ENCODE measurements at places on chromosomes 11 and 22.

DNA sequence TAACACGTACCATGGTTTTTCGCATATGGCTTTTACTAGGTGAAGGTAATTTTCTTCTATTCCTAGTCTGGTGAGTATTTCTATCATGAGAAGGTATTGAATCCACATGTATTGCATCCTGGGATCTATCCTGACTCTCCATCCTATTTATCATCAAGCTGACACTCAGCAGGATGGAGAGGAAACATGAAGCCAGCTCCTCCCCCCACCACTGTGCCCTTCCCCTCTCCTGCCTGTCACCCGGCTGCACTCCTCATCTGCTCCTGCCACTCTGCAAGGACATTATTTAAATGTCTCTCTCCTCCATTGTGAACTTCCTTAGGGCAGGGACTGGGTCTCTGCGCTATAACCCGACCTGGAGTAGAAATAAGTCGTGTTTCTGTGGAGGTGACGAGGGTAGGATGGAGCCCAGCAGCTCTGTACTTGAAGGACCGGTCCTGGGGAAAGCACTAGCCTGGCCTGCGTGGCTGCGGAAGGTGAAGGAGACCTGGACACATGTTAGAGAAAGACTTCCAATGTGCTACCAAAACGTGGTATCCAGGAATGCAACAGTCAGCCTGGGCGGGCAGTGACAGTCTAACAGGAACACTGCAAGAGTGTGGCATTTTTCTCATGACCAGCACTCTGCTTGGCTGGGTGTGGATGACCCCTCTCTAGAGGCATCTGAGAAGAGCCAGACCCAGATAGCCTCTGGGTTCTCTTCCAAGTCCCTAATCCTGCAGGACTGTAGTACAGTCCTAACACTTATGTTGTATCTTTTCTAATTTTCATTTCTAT is 111.2 kb downstream of the MICAL3 start:
- DNase-seq: no peak

GRCh38 chr11:126459691-126460281 is 104.3 kb downstream of the ST3GAL4 start:
- no peak for DNase-seq

- no peak for DNase-seq
Observed at GRCh38 chr11:108662700-108663099, 2.2 kb upstream of the DDX10 start.

GRCh38 chr11:60281485-60281884 is 1.0 kb downstream of the MS4A4A start:
- DNase-seq: no peak

GRCh38 chr11:72829178-72829577 is 15.0 kb downstream of the ATG16L2 start:
- DNase-seq: no peak

- DNase-seq: no peak
Observed at GRCh38 chr11:3969200-3969599, 113.7 kb downstream of the STIM1 start.

- no peak for DNase-seq
Observed at GRCh38 chr11:20137637-20138036, 22.6 kb downstream of the DBX1 start.

DNA sequence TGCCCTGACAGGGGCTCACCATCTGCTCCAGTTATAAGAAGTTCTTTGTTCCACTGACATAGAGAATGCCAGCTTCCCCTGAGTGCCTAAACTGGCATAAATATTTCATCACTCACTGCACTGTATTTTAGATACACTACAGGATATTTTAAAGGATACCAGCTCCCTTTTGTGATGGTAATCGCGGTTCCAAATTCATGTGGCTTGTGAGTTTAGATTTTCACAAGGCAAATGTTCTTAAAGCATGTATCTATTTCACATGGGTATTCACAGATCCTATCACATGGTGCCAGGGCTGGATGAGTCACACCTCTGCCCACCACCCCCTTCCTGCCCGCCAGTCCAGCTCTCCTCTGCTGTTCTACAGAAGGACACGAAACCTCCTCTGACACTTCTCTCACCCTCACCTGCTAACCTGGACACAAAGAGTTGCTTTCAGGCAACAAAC is 105.5 kb downstream of the KCNC1 start:
- no peak for DNase-seq

GRCh38 chr11:62755086-62755615 is 1.2 kb upstream of the ZBTB3 start:
- no peak for DNase-seq

GRCh38 chr22:29060931-29061330 is 700 bp downstream of the C22orf31 start:
- no peak for DNase-seq

GRCh38 chr22:35021161-35021560 is 44.8 kb upstream of the ISX start:
- DNase-seq: no peak

DNA sequence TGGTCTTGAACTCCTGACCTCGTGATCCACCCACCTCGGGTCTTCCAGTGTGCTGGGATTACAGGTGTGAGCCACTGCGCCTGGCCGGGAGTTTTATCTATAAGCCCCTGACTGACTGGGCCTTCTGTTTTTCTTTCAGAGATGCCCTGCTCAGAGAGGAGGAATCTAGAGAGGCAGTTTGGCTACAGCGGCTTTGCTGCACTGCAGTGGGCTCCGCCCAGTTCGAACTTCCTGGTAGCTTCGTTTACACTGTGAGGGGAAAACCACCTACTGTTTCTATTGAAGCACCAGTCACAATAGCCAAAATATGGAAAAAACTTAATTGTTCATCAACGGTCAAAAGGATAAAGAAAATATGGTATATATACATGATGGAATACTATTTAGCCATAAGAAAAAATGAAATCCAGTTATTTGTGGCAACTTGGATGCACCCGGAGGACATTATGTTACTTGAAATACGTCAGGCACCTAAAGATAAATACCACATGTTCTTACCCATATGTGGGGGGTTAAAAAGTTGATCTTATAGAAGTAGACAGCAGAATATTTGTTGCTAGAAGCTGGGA is 31.9 kb upstream of the FAM181B start:
- DNase-seq: no peak

GRCh38 chr22:31244046-31244942 is 32.2 kb downstream of the LIMK2 start:
- DNase-seq: peak; percentile 85

GRCh38 chr11:36034551-36035331 is 90.9 kb downstream of the LDLRAD3 start:
- no peak for DNase-seq

- DNase-seq: peak; percentile 46
Observed at GRCh38 chr22:31055635-31056159, 25.4 kb upstream of the SMTN start.

GRCh38 chr22:40401981-40402406 is 31.6 kb downstream of the SGSM3 start:
- no peak for DNase-seq

DNA sequence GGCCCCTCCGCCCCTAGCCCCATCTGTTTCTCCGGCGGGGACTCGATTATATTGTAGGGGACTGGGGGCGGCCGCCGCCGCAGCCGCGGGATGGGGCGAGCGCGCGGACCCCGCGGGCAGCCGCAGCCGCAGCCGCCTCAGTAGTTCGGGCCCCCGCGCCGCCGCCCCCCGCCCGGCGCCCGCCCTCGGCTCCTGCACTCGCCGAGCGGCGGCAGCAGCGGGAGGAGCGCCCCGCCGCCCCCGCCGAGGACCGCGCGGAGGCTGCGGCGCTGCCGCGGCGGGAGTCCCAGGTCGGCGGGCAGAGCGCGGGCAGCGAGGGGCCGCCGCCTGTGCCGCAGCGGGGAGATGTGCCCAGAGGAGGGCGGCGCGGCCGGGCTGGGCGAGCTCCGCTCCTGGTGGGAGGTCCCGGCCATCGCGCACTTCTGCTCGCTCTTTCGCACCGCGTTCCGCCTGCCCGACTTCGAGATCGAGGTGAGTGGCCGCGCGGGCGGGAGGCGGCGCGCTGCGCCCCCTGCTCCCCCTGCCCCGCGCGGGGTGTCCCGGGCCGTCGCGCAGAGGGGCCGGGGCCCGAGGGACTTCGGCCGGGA is at the start of gene CECR2:
Gene CECR2, plus strand, starts transcription at position 22 of the 587 bp plus-strand sequence. Its CDS starts 324 bp downstream, at position 346.
- peak; percentile 66 for DNase-seq

GRCh38 chr11:74139151-74139918 is 31.5 kb downstream of the C2CD3 start:
- no peak for DNase-seq

DNA sequence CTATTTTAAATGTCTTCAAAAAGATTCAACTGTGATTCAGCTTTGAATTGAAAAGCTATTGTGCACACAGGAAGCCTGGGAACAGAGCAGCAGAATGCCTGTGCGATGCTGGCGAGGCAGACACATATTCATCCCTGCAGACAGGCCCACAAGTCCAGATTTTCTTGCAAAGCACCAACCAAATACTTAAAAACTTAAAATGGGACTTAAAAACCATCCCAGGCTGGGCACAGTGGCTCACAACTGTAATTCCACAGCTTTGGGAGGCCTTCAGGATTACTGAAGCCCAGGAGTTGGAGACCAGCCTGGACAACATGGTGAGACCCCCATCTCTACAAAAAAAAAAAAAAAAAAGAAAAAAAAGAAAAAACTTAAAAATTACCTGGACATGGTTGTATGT is 122.6 kb upstream of the SERPIND1 start:
- DNase-seq: no peak

GRCh38 chr11:80698637-80699036 is 1257.8 kb upstream of the TENM4 start:
- DNase-seq: no peak

DNA sequence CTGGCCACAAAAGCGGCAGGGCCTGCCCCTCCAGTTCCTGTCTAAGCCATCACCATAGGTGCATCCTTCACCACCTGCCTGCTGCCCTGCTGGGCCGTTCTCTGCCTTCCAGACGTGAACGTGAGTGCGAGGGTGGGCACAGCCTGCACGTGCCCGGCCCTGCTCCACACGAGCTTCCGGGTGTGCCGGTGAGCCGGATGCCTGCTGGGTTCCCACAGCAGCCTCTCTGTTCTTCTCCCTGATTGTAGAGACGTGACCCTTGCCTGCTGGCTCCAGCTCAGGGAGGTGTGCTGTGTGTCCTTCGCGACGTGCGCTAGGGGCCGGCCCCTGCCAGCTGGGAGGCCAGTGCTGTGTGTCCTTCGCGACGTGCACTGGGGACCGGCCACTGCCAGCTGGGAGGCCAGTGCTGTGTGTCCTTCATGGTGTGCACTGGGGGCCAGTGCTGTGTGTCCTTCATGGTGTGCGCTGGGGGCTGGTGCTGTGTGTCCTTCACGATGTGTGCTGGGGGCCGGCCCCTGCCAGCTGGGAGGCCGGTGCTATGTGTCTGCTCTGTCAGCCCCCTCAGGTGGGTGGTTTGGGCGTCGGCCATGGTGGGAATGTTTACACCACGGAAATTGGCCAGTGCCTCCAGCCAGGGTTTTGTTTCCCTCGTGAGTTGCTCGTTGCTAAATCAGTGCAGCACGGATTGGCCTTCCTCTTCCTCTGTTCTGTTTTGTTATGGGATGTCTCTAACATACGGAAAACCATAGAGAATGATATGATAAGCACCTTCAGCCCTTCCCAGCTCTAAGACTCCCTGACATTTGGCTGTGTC is 35.4 kb upstream of the BRSK2 start:
- DNase-seq: no peak

DNA sequence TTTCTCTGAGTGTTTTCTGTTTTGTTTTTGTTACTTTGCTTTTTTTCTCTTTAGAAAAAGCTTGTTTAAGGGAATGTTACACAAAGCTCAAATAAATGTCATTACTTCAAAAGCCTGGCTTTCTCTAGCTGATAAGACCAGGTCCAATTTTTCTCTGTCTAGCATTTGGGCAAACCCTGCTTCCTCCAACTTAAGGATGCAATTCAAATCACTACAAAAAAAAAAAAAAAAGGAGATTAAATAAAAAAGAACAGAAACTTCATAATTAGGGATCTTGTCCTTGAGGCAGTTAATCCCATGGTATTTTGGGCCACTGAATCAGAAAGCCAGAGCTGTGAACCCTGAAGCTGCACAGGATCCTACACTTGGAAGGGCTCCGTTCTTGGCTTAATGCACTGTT is 480.8 kb upstream of the KIRREL3 start:
- no peak for DNase-seq

DNA sequence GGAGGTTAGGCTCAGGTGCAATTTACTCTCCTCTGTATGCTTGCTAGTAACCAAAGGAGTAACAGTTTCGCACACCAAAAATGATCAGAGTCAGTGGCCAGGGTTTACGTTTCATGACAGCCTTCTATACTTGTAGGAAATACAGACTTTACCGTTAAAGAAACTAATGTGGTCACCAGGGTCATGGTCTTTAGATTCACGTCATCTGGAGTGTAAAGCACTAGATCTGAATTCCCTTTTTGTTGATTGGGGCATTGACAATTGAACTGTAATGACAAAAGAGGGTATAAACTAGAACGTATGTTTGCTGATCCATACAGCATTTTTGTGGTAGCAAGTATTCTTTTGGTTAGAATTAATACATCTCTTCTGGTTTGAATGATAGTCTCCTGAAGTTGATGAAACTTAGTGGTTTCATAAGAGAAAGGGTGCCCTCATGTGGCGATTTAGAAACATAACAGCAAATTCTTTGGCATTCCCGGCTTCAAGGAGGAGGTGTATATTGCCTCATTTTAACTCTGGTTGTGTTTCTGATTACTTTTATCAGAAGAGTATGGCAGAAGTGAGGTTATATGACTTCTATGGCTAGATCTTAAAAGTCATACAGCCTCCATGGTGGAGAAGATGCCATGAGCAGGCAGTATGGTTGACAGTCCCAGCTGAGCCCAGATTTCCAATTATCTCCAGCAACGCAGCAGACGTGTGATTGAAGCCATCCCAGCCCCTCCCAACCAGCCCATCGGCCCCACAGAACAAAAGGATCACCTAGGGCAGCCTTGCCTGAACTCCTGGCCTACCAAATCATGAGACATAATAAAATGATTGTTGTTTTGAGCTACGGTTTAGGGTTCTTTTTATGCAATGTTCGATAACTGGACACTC is 35.1 kb downstream of the MMP7 start:
- DNase-seq: peak; percentile 77

DNA sequence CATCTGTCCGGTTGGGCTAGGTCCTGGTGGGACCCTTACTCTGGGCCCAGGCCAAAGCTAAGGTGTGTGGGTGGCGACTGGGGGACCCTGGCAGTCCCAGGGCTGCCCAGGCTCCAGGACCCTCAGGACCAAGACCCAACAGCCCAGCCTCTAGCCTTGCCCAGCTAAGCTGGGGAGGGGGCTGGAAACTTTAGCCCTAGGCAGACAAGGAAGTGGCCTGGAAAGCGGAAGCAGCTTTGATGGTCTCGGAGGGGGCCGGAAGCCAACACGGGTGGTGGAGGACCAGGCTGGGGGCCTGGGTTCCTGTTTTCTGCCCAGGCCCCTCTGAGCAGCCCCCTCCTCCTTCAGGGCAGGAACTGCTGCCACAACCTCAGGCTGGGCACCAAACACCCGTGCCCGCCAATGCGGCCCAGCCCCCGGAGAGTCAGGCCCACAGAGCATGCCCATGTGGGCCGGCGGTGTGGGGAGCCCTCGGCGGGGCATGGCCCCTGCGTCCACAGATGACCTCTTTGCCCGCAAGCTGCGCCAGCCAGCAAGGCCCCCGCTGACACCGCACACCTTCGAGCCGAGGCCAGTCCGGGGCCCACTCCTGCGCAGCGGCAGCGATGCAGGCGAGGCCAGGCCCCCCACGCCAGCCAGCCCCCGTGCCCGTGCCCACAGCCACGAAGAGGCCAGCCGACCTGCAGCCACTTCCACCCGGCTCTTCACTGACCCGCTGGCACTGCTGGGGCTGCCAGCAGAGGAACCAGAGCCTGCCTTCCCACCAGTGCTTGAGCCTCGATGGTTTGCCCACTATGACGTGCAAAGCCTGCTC is 2.8 kb downstream of the SIPA1 start:
- DNase-seq: no peak
